ENCODE measurements at places on chromosomes 2 and 18.

DNA sequence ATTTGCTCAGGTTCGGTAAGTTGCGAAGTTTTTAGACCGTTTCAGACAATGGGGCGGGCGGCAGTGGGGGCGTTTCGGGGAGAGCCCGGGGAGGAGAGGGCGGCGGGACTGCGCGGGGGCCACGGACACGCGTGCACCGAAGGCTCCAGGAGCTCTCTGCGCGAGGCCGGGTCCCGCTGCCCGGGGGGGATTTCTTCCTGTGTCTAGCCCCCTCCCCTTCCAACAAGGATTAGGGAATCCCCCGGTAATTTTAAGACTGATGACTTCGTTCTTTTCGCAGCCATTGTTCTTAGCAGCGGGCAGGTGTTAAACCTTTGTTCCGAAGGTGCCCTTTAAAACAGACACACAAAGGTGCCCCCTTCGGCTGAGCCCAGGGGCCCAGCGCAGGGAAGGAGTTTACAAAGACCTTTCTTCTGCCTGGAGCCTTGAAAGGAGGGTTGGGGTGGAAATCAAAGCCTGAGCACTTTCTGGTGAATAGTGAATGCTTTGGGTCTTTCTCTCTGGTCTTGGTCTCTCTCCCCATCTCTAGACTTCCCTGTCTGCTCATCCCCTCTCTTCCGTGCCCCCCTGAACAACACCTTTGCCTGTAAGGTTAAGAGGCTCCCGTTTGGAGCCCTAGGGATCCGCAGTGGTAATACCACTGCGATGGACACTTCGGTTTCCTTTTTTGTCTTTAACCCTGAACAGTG lies 2.1 kb downstream of the TRIB2 start:
- peak; percentile 21 for DNase-seq

- DNase-seq: peak; percentile 15
Observed at GRCh38 chr2:21535826-21536225, 412.1 kb downstream of the TDRD15 start.

GRCh38 chr2:68365087-68365486 lies at the start of gene PLEK:
Gene PLEK (plus strand): TSS chr2:68365282. CDS start chr2:68365352, 70 bp downstream.
- no peak for DNase-seq

- DNase-seq: no peak
Observed at GRCh38 chr2:170152421-170152820, 25.5 kb upstream of the MYO3B start.

- no peak for DNase-seq
Observed at GRCh38 chr2:240140920-240141319, 462 bp upstream of the OTOS start.

DNA sequence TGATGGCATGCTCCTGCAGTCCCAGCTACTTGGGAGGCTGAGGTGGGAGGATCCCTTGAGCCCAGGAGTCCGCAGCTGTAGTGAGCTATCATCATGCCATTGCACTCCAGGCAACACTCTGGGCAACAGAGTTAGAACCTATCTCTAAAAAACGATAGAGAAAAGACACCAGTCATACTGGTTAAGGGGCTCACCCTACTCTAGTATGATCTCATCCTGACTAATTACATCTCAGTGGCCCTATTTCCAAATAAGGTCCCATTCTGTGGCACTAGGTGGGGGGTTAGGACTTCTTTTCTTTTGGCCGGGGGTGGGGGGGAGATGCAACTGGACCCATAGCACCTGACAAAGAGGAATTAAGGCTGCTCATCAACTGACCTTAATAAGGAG lies 163.2 kb upstream of the NCK2 start:
- DNase-seq: peak; percentile 25

DNA sequence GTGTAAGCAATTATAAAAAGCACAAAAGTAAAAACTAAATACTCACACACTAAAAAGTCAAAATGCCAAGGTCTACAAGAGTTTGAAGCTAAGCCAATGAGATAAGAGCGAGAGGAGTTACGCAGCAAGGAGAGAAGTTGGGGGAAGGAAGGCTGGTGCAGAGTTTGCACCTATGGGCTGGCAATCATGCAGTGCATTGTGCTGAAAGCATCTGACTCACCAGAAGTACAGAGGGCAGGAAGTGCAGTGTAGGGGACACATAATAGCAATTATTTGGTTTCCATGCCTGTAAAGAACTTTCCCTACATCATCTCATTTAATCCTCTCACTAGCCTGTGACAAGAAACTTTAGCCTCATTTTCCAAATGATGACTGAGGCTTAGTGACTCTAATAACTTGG lies 142.7 kb upstream of the KYNU start:
- DNase-seq: no peak

- DNase-seq: no peak
Observed at GRCh38 chr18:76328140-76328539, 166.9 kb downstream of the ZNF516 start.

DNA sequence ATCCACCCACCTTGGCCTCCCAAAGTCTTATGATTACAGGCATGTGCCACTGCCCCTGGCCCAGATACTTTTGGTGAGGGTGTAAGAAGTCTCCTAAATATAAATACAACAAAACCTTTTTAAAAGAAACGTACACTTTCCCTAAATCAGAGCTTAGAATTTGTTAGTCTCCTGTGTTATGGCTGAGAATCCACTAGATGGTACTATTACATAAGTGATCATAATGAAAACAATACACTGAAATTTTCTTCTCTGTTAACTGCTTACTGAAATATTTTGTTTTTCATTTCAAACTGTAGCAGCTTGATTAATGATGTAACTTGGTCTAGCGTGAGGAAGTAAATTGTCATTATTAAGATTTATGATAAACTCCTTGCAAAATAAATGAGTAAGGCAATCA lies 74.8 kb upstream of the FAM98A start:
- DNase-seq: peak; percentile 24

DNA sequence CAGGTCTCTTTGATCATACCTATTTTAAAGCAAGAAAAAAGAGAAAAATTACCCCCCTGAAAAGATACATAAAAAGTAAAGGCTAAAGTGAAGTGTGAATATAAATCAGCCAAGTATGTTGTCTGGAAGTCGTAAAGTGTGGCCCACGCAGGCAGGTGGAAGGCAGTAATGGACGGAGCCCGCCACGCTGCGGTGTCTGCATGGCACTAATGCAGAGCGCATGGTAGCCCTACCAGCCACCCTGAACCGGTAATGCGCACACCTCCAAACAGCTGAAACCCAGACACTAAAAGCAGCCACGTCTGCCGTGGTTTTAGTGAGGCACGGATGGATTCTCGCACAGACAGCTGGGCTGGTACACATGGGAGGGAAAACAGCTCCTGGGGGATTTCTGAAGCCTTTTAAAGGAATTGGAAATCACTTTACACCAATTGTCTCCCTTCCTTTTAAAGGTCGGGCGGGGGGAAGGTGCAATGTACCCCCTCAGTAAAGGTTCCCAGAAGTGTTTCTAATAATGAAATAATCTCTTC lies 615.2 kb downstream of the CNTNAP5 start:
- DNase-seq: no peak

GRCh38 chr2:66899648-66900047 lies 464.7 kb downstream of the MEIS1 start:
- peak; percentile 17 for DNase-seq

DNA sequence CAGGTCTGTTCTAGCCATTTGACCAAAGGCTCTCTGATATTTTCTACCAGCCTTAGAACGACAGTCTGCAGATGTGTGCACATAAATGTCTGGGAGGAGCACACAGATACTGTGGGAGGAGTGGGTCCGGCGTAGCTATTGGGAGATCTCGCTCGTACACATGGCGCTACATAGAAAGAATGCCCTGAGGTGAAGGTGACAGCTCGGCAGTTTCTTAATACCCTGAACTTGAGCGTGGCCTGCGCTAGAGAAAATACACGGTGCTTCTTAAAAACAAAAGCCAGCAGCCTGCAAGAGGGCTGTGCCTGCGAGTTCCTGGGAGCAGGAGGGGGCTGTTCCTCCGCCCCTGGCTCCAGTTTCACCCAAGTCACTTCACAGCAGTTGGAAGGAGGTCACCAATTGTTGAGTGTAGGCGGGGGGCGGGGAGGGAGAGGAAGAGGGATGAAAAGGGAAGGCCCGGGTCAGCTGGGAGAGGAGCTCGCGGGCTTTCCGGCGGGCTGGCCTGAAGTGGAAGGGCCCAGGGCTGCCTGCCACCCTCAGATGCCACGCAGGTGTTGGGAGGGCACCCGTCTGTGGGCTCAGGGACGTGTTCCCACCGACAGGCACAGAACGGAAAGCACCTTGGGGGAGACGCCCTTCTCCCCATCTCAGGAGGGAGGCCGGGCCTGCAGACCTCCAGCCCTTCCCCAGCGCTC lies 124.7 kb upstream of the ZNF516 start:
- DNase-seq: peak; percentile 91

DNA sequence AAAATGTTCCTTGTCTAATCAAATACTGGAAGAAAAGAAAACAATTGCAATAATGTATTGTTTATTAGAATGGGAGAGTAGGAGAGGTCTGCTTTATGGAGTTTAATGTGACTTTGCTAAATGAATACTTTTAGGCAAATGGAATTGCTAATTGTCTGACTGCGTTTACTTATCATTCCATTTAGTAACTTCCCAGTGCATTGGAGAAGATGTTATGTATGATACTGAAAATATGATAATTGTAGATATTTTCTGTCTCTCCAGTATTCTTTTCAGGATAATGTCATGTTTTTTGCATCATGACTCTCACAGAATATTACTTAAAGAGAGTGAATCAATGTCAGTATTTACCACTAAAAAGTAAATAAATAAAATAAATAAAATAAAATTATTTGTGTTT lies 8.1 kb upstream of the ERBB4 start:
- DNase-seq: no peak

DNA sequence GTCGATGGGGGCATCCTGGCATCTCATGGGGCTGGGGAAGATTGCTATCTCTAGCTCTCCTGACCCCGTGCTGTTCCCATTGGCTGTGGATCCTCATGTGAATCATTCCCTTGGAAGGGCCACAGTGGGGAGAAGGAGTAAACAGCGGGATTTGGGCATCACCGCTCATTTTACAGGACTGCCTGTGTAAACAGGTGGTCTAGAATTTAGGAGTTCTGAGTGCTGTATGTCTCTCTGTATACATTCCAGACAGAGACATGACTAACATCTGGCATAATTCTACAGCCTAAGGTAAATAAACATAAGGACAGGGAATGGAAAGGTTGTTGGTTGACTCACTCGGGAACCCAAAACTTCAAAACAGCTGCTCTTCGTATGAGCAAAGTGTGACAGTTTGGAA lies 92.7 kb downstream of the COPS8 start:
- DNase-seq: peak; percentile 73

- peak; percentile 71 for DNase-seq
Observed at GRCh38 chr2:140624200-140624599, 1506.6 kb downstream of the LRP1B start.

- DNase-seq: no peak
Observed at GRCh38 chr18:39991696-39992265, 1963.3 kb upstream of the PIK3C3 start.

- no peak for DNase-seq
Observed at GRCh38 chr2:44348400-44348799, 12.9 kb downstream of the PREPL start.

GRCh38 chr18:9643549-9643948 lies 29.2 kb upstream of the PPP4R1 start:
- peak; percentile 98 for DNase-seq

Measured in DMS53 (cell line).